ENCODE measurements at places on chromosomes 7 and 10. TPM values are rescaled to one million over a fixed set of nuclear protein-coding genes. Genes with fewer than 3 reads are reported as not detected.
A peak's percentile ranks its signal among the peaks of the same experiment; 100 is the strongest.

DNA sequence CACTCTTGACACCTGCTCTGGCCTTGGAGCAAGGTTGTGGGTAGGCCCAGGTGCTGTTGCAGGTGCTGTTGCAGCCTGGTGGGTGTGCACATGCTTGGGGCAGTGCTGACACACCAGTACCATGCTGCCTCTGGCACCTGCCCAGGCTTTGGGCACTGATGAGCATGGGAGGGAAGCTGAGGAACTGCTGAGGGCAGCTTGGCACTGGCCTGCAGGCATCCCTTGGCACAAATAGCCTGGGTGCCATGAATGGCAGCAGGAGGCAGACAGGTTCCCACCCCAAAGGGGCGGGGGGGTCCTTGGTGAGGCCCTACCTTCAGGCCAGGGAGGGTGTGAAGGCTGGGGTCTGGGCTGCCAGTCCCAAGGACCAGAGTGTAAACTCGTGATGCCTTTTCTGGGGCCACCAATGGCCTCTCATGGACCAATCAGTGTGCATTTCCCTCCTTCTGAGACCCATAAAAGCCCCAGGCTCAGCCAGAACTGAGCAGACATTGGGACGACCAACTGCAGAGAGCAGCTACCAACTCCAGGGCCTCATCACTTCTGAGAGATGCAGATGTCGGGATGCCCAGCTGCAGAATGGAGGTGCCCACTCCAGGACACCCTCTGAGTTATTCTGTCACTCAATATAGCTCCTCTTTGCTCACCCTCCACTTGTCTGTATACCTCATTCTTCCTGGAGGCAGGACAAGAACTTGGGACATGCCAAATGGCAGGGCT lies 547.4 kb downstream of the ZWINT start:
- H3K36me3 ChIP-seq: no peaks in the 10 kb centered on the region
- no peak for DNase-seq
- H3K4me3 ChIP-seq: no peak overlapping the region
- no peak overlapping the region for H3K27ac ChIP-seq

DNA sequence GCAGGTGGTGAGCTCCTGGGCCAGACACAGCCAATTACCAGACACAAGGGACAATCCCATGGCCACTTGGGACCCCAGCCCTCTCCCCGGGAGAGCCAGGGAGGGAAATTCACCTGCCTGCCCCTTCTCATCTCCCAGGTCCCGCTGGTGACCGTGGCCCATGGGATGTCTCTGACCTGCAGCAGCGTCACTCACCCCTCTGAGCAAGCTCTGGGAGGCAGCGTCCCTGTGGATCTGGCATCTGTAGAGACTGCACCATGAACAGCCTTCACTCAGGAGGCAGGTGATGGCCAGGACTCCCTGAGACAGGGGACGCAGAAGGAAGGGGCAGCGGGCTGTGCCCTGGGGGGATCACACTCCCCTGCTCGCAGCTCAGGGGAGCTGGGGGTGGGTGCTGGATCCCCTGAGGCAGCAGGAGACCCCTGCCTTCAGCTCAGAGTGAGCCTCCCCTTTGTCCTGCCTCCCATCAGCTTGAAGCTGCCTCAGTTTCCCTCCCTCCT lies 90.8 kb downstream of the FOXL3 start:
- H3K27me3 ChIP-seq: no peaks in the 10 kb centered on the region
- H3K36me3 ChIP-seq: peaks cover 9% of the 10 kb centered on the region
- H3K4me3 ChIP-seq: no peak overlapping the region
- H3K4me1 ChIP-seq: peaks cover 19% of the 10 kb centered on the region
- DNase-seq: no peak

- peaks cover 84% of the 10 kb centered on the region for H3K27me3 ChIP-seq
- H3K4me3 ChIP-seq: peak overlapping the region; percentile 62
- no peak overlapping the region for H3K27ac ChIP-seq
- H3K4me1 ChIP-seq: peaks cover 37% of the 10 kb centered on the region
- H3K36me3 ChIP-seq: no peaks in the 10 kb centered on the region
Measured at GRCh38 chr7:155466814-155467733, 9.1 kb downstream of the EN2 start.

GRCh38 chr10:21347043-21347784 lies 178.3 kb downstream of the SKIDA1 start:
- no peaks in the 10 kb centered on the region for H3K4me1 ChIP-seq
- no peak for DNase-seq
- no peak overlapping the region for H3K27ac ChIP-seq
- H3K4me3 ChIP-seq: no peak overlapping the region

- peaks cover 5% of the 10 kb centered on the region for H3K4me1 ChIP-seq
- no peak overlapping the region for H3K4me3 ChIP-seq
Measured at GRCh38 chr10:101897633-101898032, 54.0 kb upstream of the KCNIP2 start.

Gene A1CF
- total RNA-seq: not detected

DNA sequence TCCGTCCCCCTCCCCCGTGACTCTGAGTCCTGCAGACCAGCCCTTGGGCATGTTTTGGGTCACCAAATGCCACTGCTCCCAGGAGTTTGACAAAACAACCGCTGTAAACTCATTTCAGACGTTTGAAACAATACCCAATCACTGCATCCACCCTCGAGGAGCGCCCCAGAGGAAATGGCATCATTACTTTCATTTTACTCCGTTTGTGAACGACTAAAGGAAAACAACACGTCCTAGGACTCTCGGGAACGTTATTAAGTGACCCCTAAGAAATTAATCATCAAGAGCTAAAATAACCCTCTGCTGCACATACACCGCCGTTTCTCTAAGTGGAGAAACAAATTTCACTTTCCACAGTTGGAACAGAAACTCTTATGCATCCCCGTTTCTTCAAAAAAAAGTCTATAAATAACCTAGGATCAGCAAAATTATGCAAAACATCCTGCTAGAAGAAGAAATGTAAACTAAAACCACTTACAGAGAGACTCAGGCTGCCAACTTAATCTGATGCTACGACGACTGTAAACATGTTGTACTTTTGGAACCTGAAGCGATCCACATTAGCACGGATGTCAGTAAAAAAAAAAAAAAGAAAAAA lies 109.9 kb upstream of the EFCAB10 start:
- H3K4me3 ChIP-seq: peak overlapping the region; percentile 91
- peak overlapping the region; percentile 99 for H3K27ac ChIP-seq
- peak; percentile 67 for DNase-seq
- H3K27me3 ChIP-seq: no peaks in the 10 kb centered on the region
- peaks cover 50% of the 10 kb centered on the region for H3K4me1 ChIP-seq

Gene INHBA
- 0.19 TPM for total RNA-seq
